T-helper 17 cell (primary cell): ENCODE measurements at places on chromosomes 5 and 9.

GRCh38 chr5:100644185-100644584 lies 109.0 kb downstream of the FAM174A start:
- no peak for DNase-seq

GRCh38 chr5:93582677-93583438 lies at the start of gene NR2F1:
Gene NR2F1, plus strand, starts transcription at chr5:93583222. Its CDS starts 1,802 bp downstream, at chr5:93585024.
- DNase-seq = no peak

- DNase-seq = no peak
Measured at GRCh38 chr9:14511452-14511851, 181.8 kb downstream of the ZDHHC21 start.

GRCh38 chr5:88653471-88653870 lies 229.5 kb downstream of the MEF2C start:
- no peak for DNase-seq

GRCh38 chr9:95857124-95857523 lies 18.4 kb upstream of the ERCC6L2 start:
- no peak for DNase-seq

DNA sequence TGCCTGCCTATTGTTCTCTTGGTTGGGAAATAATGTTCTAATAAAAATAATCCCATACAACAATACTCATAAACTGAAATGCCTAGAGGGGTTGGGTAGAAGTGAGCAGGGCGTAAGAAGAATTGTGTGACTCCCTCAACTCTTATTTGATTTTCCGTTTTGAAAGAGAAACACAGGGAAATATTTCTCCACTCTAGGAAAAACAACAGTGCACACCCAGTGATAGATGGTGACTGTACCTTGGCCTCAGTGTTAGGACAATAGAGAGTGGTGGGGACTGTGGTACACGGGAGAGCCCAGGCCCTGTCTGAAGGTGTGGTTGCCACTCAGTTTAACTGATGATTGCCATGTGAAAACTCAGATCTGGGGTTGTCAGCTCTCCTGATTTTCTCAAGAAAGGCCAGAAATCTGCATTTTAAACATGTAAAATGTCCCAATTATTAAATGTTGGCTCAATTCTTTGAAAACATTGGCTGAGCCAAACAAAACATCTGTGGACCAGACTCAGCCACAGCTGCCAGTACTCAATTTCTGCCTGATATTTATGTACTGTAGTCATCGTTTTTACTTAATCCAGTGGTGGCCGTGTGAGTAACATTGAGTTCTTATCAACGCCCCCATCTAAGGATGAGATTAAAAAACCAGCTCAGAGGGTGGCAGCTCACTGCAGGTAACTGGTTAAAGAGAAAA lies 103.8 kb upstream of the ZNF618 start:
- DNase-seq = no peak

DNA sequence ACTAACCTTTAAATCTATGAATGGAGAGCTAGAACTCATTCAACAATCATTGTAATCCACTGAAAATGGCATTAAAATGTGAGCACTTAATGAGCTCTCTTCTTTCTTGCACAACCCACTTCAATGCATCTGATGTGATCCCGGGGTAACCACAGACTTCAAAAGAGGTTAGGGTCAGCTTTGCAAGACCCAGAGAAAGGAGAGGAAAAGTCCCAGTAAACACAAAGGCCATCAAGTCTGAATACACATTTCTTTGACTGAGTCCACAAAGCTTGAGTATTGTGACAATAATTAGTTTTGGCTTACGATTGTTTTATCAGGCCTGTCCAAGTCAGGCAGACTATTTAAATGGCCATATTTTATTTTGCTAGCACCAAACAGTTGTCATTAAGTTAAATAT lies 148.8 kb upstream of the ZNF608 start:
- no peak for DNase-seq

DNA sequence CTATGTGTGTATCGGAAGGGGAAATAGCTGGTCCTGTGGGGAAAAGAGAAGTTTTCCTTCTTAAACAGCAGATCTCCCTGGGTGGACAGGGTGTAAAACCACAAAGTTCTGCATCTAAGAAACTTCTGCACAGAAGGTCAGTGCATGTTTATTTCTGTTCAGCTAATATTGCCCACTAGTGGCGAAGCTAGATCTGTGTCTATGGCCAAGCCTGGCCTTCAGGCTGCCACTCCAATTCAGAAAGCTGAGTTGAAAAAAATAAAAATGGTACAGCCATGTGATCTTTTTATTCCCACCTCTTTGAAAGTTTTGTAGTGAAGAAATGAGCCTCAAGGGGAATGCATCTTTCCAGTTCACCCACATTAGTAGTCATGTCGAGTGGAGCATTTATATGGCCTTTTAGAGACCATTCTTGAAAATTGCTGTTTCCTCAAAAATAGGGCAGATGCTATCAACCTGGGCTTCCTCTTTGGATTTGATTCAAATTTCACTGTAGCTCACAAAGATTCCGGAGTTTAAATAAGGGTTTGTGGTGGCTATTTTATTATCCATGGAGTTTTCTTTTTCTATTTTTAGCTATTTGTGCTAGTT lies 488.0 kb downstream of the PRELID2 start:
- no peak for DNase-seq

DNA sequence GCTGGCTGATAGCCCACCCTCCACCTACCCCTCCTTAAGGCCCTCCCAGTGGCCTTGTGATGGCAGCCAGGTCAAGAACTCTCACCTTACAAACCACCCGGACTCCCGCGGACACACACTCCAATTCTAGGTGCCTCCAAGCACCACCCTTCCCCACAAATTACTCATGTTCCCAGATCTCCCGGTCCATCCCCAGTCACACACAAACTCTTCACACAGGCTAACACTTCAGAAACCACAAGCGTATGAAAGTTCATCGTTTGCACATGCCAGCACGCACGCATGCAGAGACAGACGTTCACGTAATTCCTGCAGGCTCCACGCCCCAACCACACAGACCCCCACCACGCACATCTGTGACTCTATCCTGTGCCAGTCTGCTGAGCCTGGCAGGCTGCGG lies 18.0 kb downstream of the NR5A1 start:
- no peak for DNase-seq

DNA sequence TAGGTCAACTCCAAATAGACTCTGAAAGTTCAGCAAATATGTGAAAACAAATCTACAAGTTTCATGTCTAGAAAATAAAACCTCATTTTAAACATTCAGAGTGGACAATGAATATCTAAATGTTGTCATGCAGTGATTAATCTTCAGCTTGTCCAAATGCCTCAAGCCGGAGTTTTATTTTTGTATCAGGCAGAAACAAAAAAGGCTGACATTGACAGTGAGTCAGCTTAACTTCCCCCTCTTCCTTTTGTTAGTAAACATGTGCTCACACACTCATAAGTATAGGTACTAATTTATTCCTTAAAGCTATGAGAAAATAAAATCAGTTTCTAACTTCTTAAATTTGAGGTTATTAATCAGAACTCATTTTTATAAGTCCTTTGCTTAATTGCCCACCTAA lies 467.9 kb upstream of the DAB2 start:
- DNase-seq = no peak

GRCh38 chr9:72149231-72149975 lies at the start of gene GDA:
Gene GDA, plus strand, starts transcription at chr9:72149440. Its CDS starts 120 bp downstream, at chr9:72149560.
- DNase-seq = no peak

DNA sequence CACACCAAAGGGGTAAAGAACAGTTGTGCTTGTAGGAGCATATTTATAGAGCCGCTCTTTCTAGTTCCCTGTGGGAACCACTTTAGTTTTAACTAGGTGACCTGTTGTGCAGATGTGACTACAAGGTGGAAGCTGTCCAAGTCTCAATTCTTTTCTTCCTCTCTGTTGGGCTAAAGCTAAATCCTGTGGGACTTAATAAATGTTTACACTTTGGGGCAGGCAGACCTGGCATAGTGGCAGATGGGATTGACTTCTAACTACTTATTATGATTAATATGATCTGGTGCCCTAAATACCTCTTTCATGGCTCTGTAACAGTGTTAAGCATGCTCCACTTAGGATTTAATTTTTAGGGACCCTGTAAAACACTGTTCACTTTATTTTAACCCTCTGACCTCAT lies 265.3 kb downstream of the KCTD16 start:
- DNase-seq = no peak

DNA sequence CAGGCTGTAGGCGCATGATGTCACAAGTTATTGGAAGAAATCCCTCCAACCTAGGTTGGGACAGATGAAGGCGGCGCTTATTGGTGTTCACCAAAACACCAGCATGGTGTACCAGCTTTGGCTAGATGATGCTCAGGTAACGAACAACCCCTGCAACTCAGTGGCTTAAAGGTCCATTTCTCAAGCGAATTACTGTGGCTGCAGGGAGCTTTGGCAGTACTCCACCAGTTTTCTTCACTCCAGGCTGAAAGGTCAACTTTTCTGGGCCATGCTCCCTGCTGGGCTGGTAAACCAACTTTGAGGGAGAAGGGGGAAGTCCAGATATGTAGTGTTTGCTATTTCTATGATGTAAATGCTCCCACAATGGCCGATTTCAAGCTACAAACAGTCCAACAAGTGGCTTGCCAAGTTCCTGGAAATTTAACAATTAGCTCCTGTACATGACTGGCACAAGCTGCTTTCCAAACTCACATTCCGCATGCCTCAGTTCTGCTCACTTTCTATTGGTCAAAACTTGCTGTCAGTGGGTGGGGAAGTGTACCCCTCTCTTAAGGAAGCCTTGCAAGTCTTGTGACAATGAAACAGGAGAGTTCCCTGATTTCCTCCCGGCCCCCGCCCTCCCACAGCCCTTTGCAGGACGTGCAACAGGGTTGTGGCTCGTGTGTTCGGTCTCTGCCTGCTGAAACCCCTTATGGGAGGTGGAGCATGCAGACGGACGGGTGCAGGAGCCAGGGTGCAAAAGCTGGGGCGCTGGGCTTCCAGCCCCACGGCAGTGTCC lies 588 bp upstream of the ZBED3 start:
- DNase-seq = no peak
